Calu3 (cell line): ENCODE measurements at places on chromosomes 4 and X. TPM values are rescaled to one million over a fixed set of nuclear protein-coding genes. Genes with fewer than 3 reads are reported as not detected.
A peak's percentile ranks its signal among the peaks of the same experiment; 100 is the strongest.

DNA sequence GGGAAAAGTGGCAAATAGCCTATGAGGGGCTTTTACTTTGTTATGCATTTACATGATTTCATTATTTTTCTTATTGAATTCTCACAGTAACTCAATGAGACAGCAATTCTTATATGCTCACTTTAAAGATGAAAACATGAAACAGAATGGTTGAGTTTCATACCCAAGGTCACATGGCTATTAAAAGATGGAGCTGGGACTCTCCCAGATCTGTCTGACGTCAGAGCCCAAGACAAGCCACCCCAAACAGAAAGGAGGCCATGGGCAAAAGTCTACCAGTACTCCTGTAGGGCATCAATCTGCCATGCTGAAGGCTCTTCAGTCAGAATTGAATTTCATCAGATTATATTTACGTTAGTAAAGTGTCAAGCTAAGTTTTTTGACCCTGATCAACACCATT lies 13.2 kb downstream of the HSD17B11 start:
- peaks cover 3% of the 10 kb centered on the region for H3K4me1 ChIP-seq
- no peaks in the 10 kb centered on the region for H3K27me3 ChIP-seq
- H3K4me3 ChIP-seq: no peak overlapping the region
- no peak for DNase-seq
- no peak overlapping the region for H3K27ac ChIP-seq
- no peaks in the 10 kb centered on the region for H3K36me3 ChIP-seq

Gene GLOD5
- not detected in 2 replicates for total RNA-seq

- no peak overlapping the region for H3K4me3 ChIP-seq
- no peaks in the 10 kb centered on the region for H3K36me3 ChIP-seq
- no peak for DNase-seq
- peaks cover 9% of the 10 kb centered on the region for H3K4me1 ChIP-seq
- no peaks in the 10 kb centered on the region for H3K27me3 ChIP-seq
These were observed 70.1 kb upstream of the CCSER1 start for GRCh38 chr4:90057091-90057490.

Gene JAKMIP1
- total RNA-seq: not detected in 2 replicates

DNA sequence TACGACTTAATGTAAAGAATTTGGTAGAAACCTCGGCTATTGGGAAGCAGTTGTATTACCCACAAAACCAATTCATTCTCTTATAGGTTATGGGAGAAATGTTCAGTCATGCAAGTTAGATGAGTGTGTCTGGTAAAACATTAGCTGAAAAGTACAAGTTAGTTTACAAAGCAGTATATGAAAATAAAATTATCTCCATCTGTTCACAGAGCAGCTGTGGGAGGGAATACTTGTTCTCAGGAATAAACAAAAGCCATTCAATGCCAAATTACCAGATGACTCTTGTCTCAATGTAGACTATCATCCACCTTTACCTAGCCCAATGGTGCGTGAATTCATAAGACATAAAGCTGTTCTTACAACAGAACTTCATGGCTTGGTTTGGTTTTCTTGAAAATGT lies 28.6 kb downstream of the STAP1 start:
- H3K4me1 ChIP-seq: no peaks in the 10 kb centered on the region
- no peaks in the 10 kb centered on the region for H3K36me3 ChIP-seq
- H3K27ac ChIP-seq: no peak overlapping the region
- H3K27me3 ChIP-seq: no peaks in the 10 kb centered on the region
- H3K4me3 ChIP-seq: no peak overlapping the region
- DNase-seq: no peak

- no peaks in the 10 kb centered on the region for H3K4me1 ChIP-seq
- peaks cover 16% of the 10 kb centered on the region for H3K36me3 ChIP-seq
- peak overlapping the region; percentile 72 for H3K4me3 ChIP-seq
- no peak overlapping the region for H3K27ac ChIP-seq
- no peak for DNase-seq
- peaks cover 55% of the 10 kb centered on the region for H3K27me3 ChIP-seq
These were observed 1.5 kb upstream of the SLC16A2 start for GRCh38 chrX:74419864-74420195.

Gene CXorf49B
- total RNA-seq: 0.76 and 2.0 TPM in 2 replicates

Gene GATA1
- total RNA-seq: not detected in 2 replicates

DNA sequence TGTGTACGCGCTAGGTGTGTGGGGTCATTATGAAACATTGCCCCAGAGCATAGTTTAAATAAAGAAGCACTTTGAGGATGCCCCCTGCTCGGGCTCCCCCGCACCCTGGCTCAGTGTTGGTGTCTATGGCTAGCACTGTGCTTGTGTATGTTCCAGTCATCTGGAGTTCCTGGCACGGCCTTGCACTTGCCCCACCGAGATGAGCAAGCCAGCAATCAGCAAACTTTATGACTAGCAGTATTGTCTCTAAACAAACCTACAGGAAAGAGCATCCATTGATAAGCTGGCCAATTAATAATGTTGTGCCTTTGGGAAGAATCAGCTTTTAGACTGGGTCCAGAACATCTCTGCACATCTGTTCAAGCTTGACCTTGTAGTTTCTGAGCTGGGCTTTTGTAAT lies 707 bp upstream of the SHROOM4 start:
- peaks cover 22% of the 10 kb centered on the region for H3K36me3 ChIP-seq
- H3K4me1 ChIP-seq: peaks cover 25% of the 10 kb centered on the region
- no peak overlapping the region for H3K4me3 ChIP-seq
- no peak for DNase-seq
- no peak overlapping the region for H3K27ac ChIP-seq
- H3K27me3 ChIP-seq: no peaks in the 10 kb centered on the region

DNA sequence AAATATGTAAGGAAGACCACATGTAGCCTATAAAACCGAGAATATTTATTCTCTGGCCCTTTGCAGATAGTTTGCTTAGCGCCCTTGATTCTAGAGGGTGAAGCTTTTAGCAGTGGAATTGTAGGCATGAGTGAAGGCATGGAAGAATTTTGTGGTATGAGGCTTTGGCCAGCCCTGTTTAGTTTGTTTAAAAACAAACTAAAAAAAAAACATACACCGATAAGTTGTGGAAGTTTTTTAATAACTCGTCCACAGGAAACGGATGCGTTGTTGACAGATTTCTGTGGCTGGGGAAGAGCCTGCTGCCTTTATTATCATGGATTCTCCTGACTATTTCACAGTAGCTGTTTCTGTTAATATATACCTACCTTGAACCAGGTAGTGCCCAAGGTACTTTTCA lies 194.7 kb upstream of the LNX1 start:
- no peaks in the 10 kb centered on the region for H3K36me3 ChIP-seq
- H3K4me1 ChIP-seq: peaks cover 18% of the 10 kb centered on the region
- H3K27ac ChIP-seq: no peak overlapping the region
- peaks cover 23% of the 10 kb centered on the region for H3K27me3 ChIP-seq

DNA sequence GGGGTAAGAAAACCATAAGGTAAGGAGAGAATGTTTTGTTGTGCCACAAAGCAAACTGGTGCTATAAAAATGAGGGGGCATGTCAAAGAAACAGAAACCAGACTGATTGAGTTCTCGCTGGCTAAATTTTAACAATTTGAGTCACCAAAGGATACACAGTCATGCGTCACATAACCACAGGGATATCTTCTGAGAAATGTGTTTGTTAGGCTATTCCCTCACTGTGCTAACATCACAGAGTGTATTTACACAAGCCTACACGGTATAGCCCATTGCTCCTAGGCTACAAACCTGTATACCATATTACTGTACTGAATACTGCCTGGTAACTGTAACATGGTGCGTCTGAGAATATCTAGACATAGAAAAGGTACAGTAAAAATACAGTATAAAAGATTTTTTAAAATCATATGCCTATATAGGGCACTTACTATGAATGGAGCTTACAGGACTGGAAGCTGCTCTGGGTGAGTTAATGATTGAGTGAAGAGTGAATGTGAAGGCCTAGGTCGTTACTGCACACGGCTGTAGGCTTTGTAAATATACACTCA lies 50.1 kb downstream of the FBXW7 start:
- no peaks in the 10 kb centered on the region for H3K27me3 ChIP-seq
- H3K4me1 ChIP-seq: peaks cover 18% of the 10 kb centered on the region
- peak overlapping the region; percentile 36 for H3K4me3 ChIP-seq
- DNase-seq: peak; percentile 34

GRCh38 chrX:136630881-136631280 lies 17.1 kb upstream of the CD40LG start:
- no peaks in the 10 kb centered on the region for H3K36me3 ChIP-seq
- peaks cover 13% of the 10 kb centered on the region for H3K27me3 ChIP-seq
- H3K4me3 ChIP-seq: no peak overlapping the region
- DNase-seq: no peak

Gene MAGEC3
- not detected in 2 replicates for total RNA-seq

Gene ABLIM2
- 1.0 and 1.2 TPM in 2 replicates for total RNA-seq

DNA sequence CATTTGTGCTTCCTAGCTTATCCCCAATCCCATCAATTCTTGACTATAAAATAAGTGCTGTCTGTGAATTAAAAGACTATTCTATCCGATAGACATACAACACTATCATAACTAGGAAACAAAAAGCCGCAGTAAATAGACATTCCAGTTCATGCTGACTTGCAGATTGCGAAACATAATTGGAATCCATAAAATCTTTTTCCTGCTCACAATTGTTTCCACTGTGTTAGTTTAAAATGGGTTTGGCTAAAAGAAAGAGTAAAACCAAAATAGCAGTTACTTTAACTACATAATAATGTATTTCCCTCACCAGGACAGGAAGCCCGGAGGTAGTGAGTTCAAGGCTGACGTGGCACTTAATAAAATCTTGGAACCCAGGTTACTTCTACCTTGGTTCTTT lies 17.2 kb downstream of the SMIM31 start:
- no peaks in the 10 kb centered on the region for H3K36me3 ChIP-seq
- no peaks in the 10 kb centered on the region for H3K4me1 ChIP-seq
- no peak overlapping the region for H3K4me3 ChIP-seq
- H3K27me3 ChIP-seq: no peaks in the 10 kb centered on the region

Gene RRAGB
- 16.5 and 19.3 TPM in 2 replicates for total RNA-seq

GRCh38 chrX:147953976-147954375 lies 27.2 kb upstream of the FMR1NB start:
- peaks cover 8% of the 10 kb centered on the region for H3K36me3 ChIP-seq
- no peak overlapping the region for H3K27ac ChIP-seq
- no peak overlapping the region for H3K4me3 ChIP-seq
- no peaks in the 10 kb centered on the region for H3K4me1 ChIP-seq

- H3K36me3 ChIP-seq: no peaks in the 10 kb centered on the region
- no peak for DNase-seq
- no peaks in the 10 kb centered on the region for H3K4me1 ChIP-seq
- peaks cover 33% of the 10 kb centered on the region for H3K27me3 ChIP-seq
- no peak overlapping the region for H3K27ac ChIP-seq
These were observed 159.5 kb downstream of the QDPR start for GRCh38 chr4:17352357-17352756.

Gene GABRG1
- not detected in 2 replicates for total RNA-seq
